Suppressor macrophage (primary cell): ENCODE measurements at places on chromosomes 3 and 15.
A peak's percentile ranks its signal among the peaks of the same experiment; 100 is the strongest.

DNA sequence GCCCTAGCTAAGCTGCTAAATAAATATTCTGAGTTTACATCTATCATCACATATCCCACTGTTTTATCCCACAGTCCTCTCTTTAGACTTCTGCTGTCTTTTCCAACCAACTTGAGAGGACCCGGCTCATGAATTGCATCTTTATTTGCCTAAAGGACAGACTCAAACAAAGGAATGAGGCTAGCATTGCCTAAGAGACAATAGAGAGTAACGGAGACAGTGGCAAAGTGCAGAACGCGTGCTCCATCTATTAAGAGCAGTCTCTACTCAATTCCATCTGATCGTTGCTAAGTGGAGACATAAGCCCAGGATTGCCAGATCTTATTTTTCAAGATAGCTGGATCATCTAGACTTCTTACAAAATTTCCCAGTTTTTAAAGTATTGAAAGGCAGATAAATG lies 2.3 kb downstream of the ADAMTSL3 start:
- no peak for DNase-seq

DNA sequence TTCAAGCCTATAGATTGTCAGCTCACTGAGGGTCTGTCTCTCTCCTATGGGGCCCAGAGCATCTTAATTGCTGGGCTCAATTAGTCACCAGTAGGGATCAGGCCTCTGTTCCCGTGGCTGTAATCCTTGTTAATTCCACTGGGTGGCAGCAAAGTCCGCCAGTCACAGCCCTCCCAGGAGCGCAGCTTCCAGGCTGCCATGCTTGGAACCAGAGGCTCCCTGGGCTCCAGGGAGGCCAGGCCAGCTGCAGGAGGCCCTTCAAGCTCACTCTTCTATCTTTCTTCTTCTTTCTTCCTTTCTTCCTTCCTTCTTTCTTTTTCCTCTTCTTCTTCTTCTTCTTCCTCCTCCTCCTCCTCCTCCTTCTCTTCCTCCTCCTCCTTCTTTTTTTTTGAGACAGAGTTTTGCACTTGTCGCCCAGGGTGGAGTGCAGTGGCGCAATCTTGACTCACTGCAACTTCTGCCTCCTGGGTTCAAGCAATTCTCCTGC lies 14.4 kb downstream of the RNU5B-1 start:
- peak; percentile 86 for DNase-seq

DNA sequence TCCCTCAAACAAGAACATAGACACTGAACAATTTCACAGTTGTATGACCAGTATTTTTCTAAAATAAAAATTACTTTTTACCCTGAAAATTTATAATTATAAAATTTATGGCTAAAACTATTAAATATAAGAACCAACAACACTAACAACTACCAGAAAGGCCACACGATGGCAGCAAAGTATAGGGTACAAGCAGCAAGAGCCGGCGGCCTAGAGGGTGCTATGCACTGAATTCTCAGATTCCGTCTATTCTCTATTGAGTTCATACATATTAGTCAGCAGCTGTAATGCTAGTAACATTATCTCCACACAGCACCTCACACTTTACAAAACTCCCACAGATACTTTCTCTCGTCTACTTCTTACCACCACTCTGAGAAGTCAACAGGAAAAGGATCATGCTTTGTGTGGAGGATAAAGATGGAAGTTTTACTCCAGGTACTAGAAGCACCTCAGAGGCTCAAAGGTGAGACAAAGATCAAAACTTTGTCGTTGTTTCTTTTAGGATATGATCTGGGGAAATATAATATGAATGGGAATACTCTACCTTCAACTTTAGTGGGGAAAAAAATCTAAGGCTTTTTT lies 160.5 kb downstream of the FGF12 start:
- peak; percentile 68 for DNase-seq

- peak; percentile 84 for DNase-seq
Measured at GRCh38 chr3:34360713-34361112, 562.3 kb downstream of the PDCD6IP start.

- no peak for DNase-seq
Measured at GRCh38 chr3:186880406-186880805, 37.9 kb downstream of the ADIPOQ start.

- no peak for DNase-seq
Measured at GRCh38 chr15:101435761-101436160, 53.7 kb downstream of the PCSK6 start.

DNA sequence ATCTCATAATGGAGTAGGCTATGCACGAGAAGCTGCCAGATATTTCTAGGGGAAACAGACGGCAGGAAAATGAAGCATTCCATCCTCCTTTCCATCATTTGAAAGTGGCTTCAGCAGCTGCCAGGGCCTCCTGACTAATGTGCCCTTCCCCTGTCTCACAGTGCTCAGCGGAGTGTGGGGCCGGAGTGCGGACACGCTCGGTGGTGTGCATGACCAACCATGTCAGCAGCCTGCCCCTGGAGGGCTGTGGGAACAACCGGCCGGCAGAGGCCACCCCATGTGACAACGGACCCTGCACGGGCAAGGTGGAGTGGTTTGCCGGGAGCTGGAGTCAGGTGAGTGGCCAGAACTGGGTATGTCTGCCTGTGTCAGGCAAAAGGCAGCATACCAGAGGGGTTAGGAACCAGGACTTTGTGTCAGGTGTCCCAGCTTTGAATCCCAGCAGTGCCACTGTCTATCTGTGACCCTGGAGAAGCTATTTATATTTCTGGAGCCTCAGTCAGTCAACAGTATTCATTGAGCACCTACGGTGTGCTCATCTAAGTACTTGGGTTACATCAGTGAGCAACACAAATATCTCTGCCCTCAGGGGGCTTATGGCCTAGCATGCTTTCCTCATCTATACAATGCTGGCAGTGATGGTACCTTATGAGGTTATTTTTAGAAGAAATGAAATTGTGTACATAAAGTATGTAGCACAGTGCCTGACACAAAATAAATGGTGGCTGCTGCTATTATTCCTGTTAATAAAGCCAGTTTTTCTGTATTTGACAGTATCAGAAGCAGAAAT lies 52.4 kb upstream of the NR2E3 start:
- DNase-seq: no peak

GRCh38 chr3:160695915-160696327 lies 19.0 kb downstream of the ARL14 start:
- DNase-seq: no peak

- no peak for DNase-seq
Measured at GRCh38 chr3:87973906-87974305, 84.9 kb downstream of the CGGBP1 start.

DNA sequence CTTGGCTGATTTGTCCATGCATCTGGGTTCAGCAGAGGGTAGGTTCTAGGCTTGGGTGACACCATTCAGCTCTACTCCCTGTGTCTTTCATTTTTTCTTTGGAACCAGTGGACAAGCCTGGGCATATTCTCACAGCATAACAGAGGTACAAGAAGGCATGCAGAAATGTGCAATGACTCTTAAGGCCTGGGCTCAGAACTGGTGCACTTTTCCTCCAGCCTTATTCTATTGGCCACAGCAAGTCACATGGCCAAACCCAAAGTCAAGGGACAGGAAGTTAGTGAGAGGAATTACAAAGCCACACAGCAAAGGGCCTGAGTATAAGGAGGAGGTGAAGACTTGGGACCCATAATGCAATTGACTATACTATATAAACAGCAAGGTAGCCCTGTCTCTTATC lies 200.9 kb upstream of the CTDSPL start:
- DNase-seq: no peak

GRCh38 chr15:66763186-66764071 lies 61.4 kb downstream of the SMAD6 start:
- no peak for DNase-seq

GRCh38 chr15:42137461-42138261 lies 18.8 kb downstream of the PLA2G4F start:
- DNase-seq: peak; percentile 60
